ENCODE measurements at places on chromosomes 13 and 19. TPM values are rescaled to one million over a fixed set of nuclear protein-coding genes. Genes with fewer than 3 reads are reported as not detected.

DNA sequence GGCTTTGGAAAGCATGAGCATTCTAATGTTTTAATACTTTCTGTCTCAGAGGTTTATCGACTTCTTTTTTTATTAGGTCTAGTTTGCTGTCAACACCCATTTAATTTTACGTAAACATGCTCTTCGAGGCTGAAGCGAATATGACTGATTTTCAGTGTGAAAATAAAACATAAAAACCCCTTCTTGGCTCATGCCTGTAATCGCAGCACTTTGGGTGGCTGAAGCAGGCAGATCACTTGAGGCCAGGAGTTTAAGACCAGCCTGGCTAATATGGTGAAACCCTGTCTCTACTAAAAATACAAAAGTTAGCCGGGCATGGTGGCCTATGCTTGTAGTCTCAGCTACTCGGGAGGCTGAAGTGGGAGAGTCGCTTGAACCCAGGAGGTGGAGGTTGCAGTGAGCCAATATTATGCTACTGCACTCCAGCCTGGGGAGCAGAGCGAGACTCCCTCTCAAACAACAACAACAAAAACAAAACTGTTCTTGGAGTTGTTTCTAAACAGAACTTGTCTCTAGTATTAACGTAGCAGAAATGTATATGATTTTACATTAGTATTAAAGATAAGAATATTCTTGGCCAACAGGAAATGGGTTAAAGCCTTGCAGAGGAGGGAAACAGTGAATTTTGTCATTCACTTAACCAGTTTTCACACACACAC is 7.1 kb upstream of the IGFL3 start:
- no peak overlapping the region for H3K27ac ChIP-seq
- H3K36me3 ChIP-seq = no peaks in the 10 kb centered on the region
- H3K4me1 ChIP-seq = no peaks in the 10 kb centered on the region
- no peak for DNase-seq
- H3K27me3 ChIP-seq = peaks cover 4% of the 10 kb centered on the region

- no peak overlapping the region for H3K4me3 ChIP-seq
- H3K27ac ChIP-seq = no peak overlapping the region
- H3K36me3 ChIP-seq = no peaks in the 10 kb centered on the region
- no peak for DNase-seq
- H3K27me3 ChIP-seq = no peaks in the 10 kb centered on the region
Observed at GRCh38 chr13:44797685-44798084, 191.6 kb downstream of the NUFIP1 start.

DNA sequence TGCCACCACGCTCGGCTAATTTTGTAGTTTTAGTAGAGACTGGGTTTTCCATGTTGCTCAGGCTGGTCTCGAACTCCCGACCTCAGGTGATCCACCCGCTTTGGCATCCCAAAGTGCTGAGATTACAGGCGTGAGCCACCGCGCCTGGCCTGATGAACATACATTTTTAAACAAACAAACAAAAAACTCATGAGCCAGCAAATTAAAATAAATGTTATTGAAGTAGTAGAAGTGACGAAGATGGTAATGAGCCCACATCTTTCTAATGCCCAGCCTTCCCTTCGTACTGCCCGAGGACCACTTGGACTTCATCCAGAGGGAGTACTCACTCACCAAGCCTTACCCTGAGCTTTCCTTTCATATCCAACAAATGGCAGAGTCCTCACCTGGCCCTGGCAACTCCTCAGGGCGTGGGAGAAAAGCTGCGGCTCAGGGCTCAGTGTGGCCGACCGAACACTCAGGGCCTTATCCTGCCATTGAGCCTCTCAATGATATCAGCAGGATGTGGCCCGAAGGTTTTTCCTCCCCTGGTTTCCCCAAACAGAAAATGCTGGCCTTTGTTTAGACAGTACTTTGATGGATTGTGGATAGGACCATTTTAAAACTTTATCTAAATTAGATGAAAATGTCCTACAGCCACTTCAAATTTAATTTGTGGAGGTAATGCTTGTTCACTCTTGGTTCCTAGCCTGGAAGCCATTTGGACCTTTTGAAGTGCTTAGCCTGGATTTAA is 22.8 kb upstream of the ABCC4 start:
- no peak overlapping the region for H3K27ac ChIP-seq
- no peak overlapping the region for H3K4me3 ChIP-seq
- H3K36me3 ChIP-seq = no peaks in the 10 kb centered on the region
- H3K4me1 ChIP-seq = no peaks in the 10 kb centered on the region
- no peak for DNase-seq

- peak overlapping the region; percentile 100 for H3K4me3 ChIP-seq
- no peak for DNase-seq
- H3K27ac ChIP-seq = peak overlapping the region; percentile 83
- peaks cover 19% of the 10 kb centered on the region for H3K36me3 ChIP-seq
- H3K27me3 ChIP-seq = no peaks in the 10 kb centered on the region
Observed at GRCh38 chr13:48000559-48001113, 437 bp downstream of the SUCLA2 start.

- no peak overlapping the region for H3K4me3 ChIP-seq
- no peaks in the 10 kb centered on the region for H3K36me3 ChIP-seq
- H3K4me1 ChIP-seq = no peaks in the 10 kb centered on the region
- no peak overlapping the region for H3K27ac ChIP-seq
- H3K27me3 ChIP-seq = no peaks in the 10 kb centered on the region
- DNase-seq = no peak
Observed at GRCh38 chr13:50891206-50891605, 18.4 kb upstream of the RNASEH2B start.

The TRAPPC6A gene
- polyA plus RNA-seq = 50.2 TPM

DNA sequence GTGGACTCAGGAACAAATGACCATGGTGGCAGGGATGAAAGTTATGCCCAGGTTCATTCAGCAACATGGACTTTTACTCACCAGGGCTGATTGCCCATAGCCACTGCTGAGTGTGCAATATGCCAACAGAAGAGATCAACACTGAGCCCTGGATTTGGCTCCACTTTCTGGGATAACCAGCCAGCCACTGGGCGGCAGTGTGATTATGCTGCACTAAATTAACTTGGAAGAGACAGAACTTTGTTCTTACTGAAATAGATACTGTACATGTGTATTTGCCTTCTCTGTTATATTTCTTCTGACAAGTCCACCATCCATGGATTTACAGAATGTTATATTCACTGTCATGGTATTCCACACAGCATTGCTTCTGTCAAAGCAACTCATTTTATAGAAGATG is 257.4 kb downstream of the TDRD3 start:
- H3K27me3 ChIP-seq = no peaks in the 10 kb centered on the region
- no peak overlapping the region for H3K27ac ChIP-seq
- H3K36me3 ChIP-seq = no peaks in the 10 kb centered on the region
- H3K4me3 ChIP-seq = no peak overlapping the region
- peak; percentile 29 for DNase-seq

The CPB2 gene
- polyA plus RNA-seq = 0.10 TPM

- DNase-seq = peak; percentile 94
- H3K27me3 ChIP-seq = no peaks in the 10 kb centered on the region
- H3K4me3 ChIP-seq = peak within 1 kb of the TSS; percentile 75
- no peaks in the 10 kb centered on the region for H3K36me3 ChIP-seq
Observed at GRCh38 chr19:7488736-7489353, at the start of gene PEX11G. PEX11G (minus strand) TSS chr19:7489035; CDS start chr19:7489010, 25 bp downstream.

GRCh38 chr13:102978168-102978567 is 88.0 kb downstream of the SLC10A2 start:
- no peak for DNase-seq
- no peak overlapping the region for H3K27ac ChIP-seq
- H3K4me1 ChIP-seq = peaks cover 7% of the 10 kb centered on the region
- no peak overlapping the region for H3K4me3 ChIP-seq
- no peaks in the 10 kb centered on the region for H3K36me3 ChIP-seq

DNA sequence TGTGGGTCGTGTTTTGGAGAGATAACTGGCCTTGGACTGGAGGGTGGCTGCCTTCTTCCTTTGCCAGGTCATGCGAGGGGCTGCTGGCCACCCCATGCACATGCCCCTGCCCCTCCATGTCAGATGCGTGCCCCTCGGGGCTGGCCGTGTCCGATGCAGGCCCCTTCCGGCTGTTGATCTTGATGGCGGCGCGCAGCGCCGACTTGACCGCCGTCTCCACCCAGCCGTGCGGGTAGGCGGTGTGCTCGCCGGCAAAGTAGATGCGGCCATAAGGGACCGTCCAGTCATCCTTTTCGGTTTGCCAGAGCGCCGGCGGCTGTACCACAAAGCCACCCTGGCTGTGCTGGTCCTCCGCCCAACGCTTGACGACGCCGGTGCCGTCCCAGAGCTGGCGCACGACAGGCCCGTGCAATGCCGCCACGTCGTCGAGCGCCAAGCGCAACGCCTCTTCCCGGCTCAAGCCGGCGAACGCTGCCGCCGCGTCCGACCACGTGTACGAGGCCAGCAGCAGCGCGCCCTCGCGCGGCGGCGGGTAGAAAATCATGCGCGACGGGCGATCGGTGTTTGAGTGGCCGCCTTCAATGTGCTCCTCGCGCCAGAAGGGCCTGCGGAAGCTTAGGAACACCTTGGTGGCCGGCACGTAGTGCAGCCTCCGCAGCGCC is 6.9 kb downstream of the IL4I1 start:
- DNase-seq = peak; percentile 83
- peaks cover 6% of the 10 kb centered on the region for H3K4me1 ChIP-seq
- peaks cover 19% of the 10 kb centered on the region for H3K27me3 ChIP-seq
- peaks cover 11% of the 10 kb centered on the region for H3K36me3 ChIP-seq
- H3K27ac ChIP-seq = no peak overlapping the region

DNA sequence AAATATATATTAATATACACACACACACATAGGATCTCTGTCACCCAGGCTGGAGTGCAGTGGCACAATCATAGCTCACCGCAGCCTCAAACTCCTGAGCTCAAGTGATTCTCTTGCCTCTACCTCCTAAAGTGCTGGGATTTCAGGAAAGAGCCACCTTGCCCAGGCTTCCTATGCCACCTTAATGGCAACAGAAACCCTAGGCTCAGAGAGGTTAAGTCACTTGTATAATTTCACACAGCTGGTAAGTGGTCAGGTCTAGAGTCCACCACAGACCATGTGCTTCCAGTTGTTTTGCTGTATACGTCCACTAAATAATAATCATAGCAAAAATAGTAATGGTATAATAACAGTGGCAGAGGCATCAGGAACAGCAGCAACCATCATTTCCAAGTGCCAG is 1.3 kb upstream of the UPF1 start:
- peaks cover 7% of the 10 kb centered on the region for H3K36me3 ChIP-seq
- no peak overlapping the region for H3K27ac ChIP-seq
- peaks cover 2% of the 10 kb centered on the region for H3K27me3 ChIP-seq
- peaks cover 16% of the 10 kb centered on the region for H3K4me1 ChIP-seq

DNA sequence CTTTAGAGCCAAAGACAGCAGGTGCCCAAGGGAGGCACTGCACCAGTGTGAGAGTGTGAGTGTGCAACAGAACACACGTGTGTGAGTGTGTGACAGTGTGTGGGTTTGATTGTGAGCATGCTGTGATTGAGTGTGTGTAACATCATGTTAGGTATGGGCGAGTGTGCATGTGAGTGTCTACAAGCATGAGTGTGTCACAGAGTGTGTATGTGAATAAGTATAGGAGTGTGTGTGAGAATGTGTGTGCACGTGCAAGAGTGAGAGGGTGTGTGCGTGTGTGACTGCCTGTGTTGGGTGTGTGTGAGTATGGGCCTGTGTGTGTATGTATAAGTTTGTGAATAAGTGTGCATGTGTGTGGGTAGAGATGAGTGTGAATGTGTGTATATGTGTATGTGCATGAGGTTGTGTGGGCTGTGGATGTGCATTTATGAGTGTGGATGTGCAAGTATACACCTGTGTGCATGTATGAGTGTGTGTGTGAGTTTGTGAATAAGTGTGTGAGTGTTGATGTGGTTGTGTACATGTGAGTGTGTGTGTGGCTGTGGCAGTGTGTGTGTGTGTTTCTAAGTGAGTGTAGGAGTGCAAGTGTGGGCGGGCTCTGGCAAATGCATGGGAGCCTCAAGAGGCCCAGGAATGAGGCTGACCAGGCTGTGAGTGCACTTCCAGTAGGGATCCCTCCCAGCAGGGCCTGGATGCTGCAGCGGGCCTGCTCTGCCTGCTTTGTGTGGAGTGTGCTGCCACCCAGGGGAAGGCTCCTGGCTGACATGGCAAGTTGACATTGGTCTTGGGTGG is 198.4 kb downstream of the COL4A1 start:
- DNase-seq = peak; percentile 51
- no peaks in the 10 kb centered on the region for H3K36me3 ChIP-seq
- no peaks in the 10 kb centered on the region for H3K4me1 ChIP-seq
- no peak overlapping the region for H3K4me3 ChIP-seq
- H3K27ac ChIP-seq = no peak overlapping the region
- H3K27me3 ChIP-seq = peaks cover 9% of the 10 kb centered on the region

DNA sequence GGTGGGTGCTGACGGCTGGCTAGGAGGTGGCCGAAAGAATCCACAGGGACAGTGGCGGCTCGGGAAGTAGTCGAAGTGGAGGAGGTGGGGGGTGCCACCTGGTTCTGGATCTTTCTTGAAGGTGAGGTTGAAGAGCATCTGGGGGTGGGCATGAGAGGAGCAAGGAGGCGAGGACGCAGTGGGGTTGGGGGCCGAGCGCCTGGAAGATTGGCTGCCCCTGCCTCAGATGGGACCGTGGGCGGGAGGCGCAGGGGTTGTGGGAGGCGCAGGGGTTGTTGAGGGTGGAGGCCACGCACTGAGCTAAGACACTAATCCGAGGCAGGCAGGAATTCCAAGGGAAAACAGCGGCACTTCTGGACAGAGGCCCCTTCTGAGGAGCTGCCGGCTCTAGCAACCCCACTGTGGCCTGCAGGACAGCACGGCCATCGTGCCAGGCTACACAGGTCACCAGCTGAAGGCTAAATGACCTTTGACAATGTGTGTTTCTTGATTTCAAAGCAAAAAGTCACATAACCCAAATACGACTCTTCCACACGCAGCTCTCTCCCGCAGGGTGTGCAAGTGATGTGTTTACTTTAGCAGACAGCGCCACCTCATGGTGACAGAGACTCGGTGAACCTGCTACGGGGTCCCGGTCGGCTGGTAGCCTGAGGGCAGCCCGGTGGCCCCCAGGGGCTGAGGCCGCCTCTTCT is 44.1 kb upstream of the RANBP3 start:
- no peaks in the 10 kb centered on the region for H3K4me1 ChIP-seq
- H3K36me3 ChIP-seq = peaks cover 14% of the 10 kb centered on the region
- H3K4me3 ChIP-seq = no peak overlapping the region
- no peak overlapping the region for H3K27ac ChIP-seq

DNA sequence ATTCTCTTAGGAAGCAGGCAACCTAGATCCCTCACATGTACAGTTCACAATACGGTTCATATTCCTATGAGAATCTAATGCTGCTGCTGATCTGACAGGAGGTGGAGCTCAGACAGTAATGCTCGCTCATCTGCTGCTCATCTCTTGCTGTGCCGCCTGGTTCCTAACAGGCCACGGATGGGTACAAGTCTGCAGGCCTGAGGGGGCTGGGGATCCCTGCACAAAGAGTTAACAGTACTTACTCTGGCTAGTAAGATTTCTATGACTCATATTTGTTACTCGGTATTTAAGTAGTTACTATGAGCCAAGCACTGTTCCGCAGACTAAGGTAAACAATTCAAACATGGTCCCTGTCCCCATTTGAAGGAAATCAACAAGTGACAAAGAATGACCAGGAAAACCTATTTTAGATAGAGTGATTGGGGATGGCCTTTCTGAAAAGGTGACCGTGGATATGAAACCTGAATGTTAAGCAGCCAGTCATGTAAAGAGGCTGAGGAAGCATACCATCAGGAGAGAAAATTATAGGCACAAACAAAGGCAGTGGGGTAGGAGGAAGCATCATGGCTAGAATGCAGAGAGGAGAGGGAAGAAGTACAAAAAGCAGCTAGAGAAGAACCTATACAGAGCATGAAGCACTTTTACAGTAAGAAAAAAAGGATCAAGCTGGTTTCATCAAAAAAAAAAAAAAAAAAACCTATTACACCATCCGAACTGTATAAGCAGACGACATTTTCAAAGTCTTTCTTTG is 20.6 kb upstream of the WBP4 start:
- no peaks in the 10 kb centered on the region for H3K36me3 ChIP-seq
- H3K4me1 ChIP-seq = no peaks in the 10 kb centered on the region
- H3K27ac ChIP-seq = no peak overlapping the region
- no peaks in the 10 kb centered on the region for H3K27me3 ChIP-seq
- DNase-seq = no peak

The CRLF1 gene
- polyA plus RNA-seq = 3.2 TPM

Measured in large intestine (tissue), 12 donors.